GM10248 (cell line): ENCODE measurements at places on chromosomes 11 and 22.

DNA sequence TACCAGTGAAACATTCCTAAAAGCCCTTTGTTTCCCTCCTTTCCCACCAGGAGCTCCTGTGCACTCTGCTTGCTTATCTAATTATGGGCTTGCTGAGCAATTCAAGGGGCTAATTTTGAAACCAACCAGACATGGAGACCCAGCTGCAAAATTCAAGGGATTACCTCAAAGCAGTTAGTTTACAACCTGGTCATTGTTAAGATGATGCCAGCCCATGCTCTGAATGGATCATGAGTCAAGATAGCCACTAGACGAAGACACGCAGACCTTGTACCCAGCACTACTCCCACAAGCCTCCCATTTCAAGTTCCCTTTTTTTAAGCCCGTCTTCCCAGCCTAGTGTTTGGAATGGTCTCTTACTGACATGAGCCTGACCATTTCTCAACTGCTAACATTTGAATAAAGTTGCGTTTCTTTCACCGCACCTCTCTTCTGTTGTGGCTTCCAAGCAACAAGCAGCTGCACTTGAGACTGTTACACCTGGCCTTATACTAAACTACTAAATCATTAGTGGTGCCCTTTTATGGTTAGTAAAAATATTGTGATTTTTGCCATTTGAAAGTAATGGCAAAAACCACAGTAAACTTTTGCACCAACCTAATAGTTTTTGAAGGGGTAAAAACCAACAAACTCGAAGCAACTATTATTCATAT is 315.3 kb upstream of the LUZP2 start:
- DNase-seq = no peak

DNA sequence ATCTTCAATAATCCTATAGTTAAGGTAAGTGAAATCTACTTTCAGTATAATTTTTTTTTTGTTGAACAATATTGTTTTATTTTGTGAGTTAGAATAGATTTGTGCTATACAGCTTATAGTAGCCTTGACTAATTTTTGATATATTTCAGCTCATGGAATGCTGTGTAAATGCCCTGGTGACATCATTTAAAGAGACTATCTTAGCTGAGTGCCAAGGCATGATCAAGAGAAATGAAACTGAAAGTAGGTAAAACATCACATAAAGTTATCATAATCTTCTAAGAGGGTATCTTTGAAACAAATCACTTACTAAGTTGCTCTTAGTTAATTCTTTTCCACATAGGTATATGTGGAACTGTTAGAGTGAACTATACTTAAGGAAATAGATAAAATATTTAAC is 51.4 kb upstream of the ACAT1 start:
- peak; percentile 13 for DNase-seq

GRCh38 chr11:120186774-120187591 is 23.8 kb upstream of the OAF start:
- peak; percentile 53 for DNase-seq

DNA sequence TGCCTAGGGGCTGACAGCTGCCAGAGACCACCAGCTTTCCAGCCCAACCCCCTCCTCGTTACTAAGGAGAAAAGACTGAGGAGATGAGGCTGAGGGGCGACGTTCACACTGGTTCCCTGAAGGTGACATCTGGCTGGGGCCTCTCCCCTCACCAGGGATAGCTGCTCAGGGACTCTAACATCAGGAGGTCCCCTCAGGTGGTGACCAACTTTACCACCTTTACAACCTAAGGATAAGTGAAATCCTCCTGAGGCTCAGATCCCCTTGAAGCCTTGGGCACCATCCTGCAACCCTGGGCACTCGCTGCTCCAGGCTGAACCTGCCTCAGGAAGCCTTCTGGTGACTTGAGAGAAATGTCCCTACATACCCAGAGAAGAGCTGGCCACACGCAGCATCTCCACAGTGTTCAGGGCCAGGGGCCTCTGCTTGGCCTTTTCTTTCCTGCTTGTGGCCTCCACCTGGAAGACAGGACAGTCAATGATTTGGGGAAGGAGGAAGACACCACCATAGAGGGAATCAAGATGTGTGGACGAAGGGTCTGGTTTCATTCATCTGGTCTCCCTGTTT is 12.4 kb upstream of the PPM1F start:
- DNase-seq = no peak

GRCh38 chr11:17165247-17165890 is 42.4 kb downstream of the PIK3C2A start:
- DNase-seq = no peak

DNA sequence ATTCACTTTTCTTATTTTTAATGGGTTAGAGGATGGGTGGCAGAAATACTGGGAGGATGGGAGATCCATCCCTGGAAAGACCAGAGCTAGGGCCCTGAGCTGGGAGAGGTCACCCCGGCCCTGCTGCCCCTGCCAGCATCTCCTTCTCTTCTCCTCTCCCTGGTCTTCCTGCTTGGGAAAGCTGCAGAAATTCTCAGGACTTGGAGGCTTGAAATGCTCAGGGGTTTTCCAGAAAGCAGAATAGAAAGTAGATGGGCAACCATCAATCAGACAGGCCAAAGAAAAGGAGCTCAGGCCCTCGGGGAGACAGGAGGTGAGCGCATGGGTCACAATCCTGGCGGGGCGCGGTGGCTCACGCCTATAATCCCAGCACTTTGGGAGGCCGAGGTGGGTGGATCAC is 1.5 kb downstream of the APOBEC3H start:
- peak; percentile 23 for DNase-seq

DNA sequence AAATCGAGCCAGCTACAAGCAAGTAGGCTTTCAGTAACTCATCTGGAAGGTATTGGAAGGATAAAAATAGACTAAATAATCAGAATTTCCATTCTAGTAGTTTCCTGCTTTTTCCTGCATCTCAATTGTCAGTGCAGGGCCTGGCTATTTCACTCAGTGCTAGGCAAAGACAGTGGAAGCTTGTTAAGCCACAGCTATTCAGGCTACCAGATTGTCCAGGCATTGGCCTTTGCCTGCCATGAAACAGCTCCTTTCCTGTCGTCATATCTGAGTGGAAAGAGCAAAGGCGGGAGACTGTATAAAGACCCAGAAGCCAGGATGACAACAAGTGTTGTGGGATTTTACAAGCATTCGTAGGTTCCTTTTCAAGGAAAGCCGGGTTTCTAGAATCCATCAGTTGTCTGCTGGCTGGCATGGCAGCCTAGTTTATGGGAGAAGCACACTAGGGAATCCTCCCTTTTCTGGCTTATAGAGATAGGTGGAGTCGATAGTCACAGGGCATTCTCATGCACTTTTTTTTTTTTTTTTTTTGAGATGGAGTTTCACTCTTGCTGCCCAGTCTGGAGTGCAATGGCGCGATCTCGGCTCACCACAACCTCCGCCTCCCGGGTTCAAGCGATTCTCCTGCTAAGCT is 2.0 kb upstream of the TNRC6B start:
- no peak for DNase-seq

DNA sequence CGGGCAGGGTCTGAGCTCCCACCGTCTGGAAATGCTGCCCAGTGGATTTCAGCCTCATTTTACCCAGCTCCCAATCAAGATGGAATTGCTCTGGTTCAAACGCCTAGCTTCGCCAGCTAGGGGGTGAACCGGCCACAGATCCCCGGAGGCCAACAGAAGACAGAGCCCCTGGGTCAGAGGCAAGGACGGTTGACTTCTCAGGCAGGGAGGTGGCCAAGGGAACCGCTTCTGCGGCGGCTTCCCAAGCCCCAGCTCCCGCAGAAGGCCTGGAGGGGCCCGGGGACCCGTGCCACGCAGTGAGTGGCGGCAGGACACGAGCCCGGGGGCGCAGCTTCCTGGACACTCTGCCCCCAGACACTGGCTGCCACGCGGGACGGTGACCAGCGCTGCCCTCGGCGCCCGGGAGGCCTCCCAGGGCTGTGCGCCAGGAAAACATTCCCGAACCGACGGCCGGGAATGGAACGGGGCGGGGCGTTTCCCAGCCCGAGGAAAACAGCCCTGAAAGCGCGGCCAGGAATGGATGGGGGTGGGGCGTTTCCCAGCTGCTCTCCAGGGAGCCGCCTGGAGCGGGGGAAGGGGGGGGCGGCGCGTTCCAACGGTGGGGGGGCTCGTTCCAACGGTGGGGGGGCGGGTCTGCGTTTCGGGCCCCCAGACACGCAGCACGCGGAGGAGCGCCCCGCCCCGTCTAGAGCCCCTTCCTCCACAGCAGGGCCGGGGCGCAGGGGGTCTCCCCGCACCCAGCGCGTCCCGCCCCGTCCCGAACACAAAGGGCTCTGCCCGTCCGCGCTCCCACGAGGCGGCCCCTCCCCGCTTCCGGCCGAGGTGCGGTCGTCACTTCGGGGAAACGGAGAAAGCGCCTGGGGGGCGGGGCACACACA is 13.5 kb upstream of the B4GALNT4 start:
- DNase-seq = peak; percentile 89

GRCh38 chr11:96188243-96189006 is 154.6 kb downstream of the MAML2 start:
- peak; percentile 35 for DNase-seq

DNA sequence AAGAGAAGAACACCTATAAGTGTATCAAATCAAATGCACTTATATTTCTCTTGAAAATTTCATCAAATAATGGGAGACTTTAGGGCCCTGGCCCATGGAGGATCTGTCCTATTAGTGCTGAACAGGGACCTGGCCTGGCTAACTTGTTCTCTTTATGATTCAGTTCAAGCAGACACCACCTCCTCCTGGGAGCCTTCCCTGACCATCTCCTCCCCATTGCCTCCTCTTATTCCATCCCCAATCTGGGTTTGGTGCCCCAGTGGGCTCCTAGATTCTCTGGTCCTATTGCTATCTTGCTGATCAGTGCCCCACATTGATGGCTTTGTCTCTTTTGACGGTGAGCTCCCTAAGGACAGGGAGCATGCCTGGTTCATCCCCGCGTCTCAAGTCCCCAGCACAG is 60.1 kb downstream of the MICAL2 start:
- no peak for DNase-seq

DNA sequence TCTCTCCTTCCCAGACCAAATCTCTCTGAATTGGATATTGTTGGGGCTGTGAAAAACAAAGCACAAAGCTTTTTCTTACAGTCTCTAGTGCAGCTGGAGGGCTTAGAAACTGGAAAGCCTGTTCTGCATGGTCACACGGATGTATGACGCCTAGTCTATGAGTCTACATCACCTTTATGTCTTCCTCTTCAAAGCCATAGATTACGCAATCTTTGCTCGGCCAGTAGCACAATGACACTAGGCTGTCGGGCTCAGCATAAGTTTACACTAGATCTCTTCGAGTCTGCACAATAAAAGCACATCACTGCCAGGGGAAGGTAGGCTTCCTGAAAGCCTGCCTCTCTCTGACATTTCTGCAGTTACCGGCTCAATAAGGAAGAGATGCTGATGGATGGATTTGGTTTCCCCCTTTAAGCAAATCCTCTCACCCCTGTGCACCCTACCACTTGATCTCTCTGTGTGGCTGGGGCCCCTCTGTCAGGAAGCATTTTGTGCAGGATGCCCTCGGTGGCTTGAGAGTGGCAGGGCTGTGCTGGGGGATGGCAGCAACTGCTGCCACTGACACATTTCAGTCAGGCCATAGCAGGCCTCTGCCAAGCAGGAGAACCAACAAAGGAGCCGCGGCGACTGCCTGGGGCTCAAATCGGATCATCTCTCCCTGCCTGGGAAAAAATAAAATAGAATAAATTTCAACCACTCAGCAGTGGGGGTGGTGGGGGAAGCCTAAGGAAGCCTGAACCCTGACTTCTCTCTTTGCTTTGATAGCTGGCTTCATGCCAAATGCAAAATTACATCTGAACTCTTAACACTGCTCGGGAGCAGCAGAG is 1272.8 kb downstream of the LRRC4C start:
- DNase-seq = no peak

GRCh38 chr22:31726692-31727091 is 23.2 kb downstream of the PRR14L start:
- DNase-seq = no peak

DNA sequence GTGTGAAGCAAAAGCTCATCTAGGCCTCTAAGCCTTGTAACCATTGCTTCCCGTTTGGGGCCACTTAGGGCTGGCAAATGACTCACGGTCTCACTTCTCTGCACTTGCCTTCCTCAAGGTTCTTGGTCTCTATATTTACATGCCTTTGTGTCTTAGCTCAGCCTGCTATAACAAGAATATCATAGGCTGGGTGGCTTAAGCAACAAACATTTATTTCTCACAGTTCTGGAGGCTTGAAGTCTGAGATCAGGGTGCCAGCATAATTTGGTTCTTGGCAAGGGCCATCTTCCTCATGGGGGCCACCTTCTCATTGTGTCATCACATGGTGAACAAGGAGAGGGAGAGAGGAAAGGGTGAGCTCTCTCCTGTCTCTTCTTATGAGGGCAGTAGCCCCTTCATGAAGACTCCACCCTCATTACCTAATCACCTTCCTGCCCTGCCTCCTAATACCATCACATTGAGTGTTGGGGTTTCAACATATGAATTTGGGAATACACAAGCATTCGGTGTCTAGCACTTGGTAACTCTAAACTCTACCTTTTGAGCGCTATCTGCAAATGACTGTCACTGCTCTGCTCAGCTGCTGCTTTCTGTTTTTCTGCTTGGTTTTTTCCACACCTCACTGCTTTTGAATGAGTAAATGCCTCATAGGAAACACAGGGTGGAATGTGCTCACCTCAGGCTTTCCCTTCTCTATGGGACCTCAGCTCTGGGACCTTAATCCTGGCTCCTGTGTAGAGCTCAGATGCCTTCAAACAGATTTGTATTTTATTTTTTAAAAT is 16.2 kb upstream of the ME3 start:
- peak; percentile 20 for DNase-seq

- no peak for DNase-seq
Measured at GRCh38 chr11:69841170-69841858, 22.1 kb upstream of the FGF3 start.

DNA sequence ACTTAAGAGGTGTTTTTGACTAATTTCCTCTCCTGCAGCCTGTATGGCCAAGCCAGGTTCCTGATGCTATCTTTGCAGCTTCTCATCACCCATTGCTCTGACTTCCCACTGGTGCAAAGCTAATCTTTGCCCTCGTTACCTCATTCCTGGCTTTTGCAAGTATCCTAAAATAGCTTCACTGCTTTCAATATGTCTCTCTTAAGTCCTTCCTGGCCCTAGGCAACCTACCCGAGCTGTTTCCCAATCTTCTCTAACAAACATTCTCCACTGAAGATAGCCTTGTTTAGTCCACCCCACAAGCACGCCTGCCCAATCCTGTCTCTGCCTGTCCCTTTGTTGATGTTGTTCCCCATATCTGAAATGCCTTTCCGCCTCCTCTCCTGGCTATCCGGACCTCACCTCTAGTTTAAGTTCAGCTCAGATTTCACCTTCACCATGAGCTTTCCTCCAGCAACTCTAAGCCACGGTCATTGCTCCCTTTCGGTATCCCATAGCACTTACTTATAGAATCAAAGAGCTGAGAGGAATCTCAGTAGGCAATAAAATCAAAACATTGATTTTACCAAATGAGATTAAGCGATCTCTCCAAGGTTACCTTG is 30.1 kb upstream of the CECR2 start:
- no peak for DNase-seq

DNA sequence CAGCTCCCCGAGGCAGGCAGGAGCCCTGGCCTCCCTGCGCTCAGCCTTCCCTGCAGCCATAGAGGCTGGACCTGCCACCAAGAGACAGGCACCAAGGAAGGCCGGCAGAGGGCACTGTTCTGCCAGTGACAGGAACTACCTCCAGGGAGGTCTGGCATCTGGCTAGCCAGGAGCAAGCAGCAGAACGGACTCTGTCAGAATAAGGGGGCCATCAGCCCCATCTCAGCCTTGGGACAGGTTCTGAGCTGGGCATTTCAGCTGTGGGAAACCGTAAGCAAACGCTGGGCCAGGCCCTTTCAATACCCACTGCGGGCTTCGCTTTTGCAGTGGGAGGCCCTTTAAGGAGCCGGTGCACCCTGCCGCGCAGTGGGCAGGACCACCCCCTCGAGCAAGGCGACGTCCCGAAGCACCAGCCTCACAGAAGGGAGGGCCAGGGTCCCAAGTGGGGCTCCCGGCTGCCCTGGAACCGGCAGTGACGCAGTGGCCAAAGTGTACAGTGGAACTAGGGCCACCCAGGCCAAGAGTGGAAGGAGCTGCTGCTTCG is 18.2 kb downstream of the IFT27 start:
- DNase-seq = peak; percentile 82
